ENCODE measurements at places on chromosomes 11 and 22. TPM values are rescaled to one million over a fixed set of nuclear protein-coding genes. Genes with fewer than 3 reads are reported as not detected.

Gene TYR
- total RNA-seq: not detected

Gene GP1BB
- 7.8 TPM for total RNA-seq

Gene DCHS1
- total RNA-seq: 0.49 TPM

Gene KCNJ1
- not detected for total RNA-seq

Gene TSGA10IP
- not detected for total RNA-seq

Gene TNNI2
- 5.4 TPM for total RNA-seq

DNA sequence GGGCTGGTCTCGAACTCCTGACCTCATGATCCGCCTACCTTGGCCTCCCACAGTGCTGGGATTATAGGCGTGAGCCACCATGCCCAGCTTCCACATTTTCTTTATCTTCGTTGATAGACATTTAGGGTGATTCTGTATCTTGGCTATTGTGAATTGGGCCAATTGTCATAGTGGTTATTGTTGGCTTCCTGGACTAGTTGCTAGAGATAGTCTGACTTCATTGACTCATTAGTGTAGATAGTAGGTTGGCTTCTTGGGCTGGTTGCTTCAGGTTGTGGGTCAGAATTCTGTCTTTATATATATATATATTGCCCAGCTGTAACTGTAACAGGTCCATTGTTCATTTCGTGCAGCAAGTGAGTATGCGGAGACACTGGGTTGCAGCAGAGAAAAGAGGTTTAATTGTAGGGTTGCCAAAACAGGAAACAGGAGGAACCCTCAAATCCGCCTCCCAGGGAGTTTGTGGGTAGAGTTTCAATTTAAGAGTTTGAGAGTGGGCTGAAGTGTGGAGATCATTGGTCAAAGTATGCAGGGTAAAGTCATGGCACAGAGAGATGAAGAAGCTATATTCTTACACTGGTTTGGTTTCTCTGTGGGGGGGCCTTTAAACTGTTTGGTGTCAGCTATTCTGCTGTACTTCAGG, 22.0 kb downstream of the ATG13 start:
- no peaks in the 10 kb centered on the region for H3K4me1 ChIP-seq
- no peaks in the 10 kb centered on the region for H3K27me3 ChIP-seq
- no peak overlapping the region for H3K4me3 ChIP-seq
- no peak for DNase-seq
- peaks cover 20% of the 10 kb centered on the region for H3K36me3 ChIP-seq

- no peak for DNase-seq
- H3K4me1 ChIP-seq: no peaks in the 10 kb centered on the region
- no peaks in the 10 kb centered on the region for H3K27me3 ChIP-seq
- no peaks in the 10 kb centered on the region for H3K36me3 ChIP-seq
Measured at GRCh38 chr11:103596315-103596714, 440.1 kb upstream of the DDI1 start.

DNA sequence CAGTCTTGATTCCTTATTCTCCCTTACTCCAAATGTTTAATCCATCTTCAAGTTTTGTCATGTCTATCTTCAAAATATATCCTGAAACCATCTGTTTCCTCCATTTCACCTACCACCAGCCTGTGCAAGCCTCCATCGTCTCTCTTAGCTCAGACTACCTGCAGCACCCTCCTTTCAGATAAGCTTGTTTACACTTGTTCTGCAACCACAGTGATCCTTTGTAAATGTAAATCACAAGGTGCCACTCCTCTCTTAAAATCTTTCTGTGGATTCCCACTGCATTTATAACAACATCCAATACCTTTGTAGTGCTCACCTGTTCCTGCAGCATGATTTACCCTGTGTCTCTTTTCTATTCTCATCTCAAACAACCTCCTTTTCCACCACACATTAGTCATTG, 31.8 kb upstream of the GPR83 start:
- DNase-seq: no peak
- peaks cover 64% of the 10 kb centered on the region for H3K36me3 ChIP-seq
- H3K27me3 ChIP-seq: no peaks in the 10 kb centered on the region
- no peak overlapping the region for H3K27ac ChIP-seq
- no peaks in the 10 kb centered on the region for H3K4me1 ChIP-seq

DNA sequence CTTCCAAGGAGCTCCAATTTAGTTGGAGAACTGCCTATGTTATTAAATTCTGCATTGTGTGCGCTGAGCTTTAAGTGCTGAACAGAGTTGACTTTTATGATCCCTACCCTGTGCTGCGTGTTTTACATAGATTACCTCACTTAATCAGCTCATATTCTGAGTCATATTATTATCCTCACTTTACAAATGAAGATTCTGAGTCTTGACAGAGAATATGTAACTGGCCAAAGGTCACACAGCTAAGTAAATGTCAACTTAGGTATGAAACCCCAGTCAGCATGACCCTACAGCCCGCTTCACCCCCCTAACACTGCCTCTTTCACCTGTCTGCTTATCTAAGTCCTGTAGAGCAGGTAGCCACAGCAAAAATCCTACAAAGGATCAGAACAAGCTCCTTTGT, 19.8 kb upstream of the TMPRSS5 start:
- no peaks in the 10 kb centered on the region for H3K4me1 ChIP-seq
- H3K4me3 ChIP-seq: no peak overlapping the region
- no peaks in the 10 kb centered on the region for H3K27me3 ChIP-seq
- H3K27ac ChIP-seq: no peak overlapping the region
- no peak for DNase-seq

GRCh38 chr11:43984519-43985385, 42.3 kb downstream of the C11orf96 start:
- H3K4me1 ChIP-seq: no peaks in the 10 kb centered on the region
- H3K27ac ChIP-seq: no peak overlapping the region
- DNase-seq: no peak
- no peak overlapping the region for H3K4me3 ChIP-seq
- no peaks in the 10 kb centered on the region for H3K36me3 ChIP-seq

DNA sequence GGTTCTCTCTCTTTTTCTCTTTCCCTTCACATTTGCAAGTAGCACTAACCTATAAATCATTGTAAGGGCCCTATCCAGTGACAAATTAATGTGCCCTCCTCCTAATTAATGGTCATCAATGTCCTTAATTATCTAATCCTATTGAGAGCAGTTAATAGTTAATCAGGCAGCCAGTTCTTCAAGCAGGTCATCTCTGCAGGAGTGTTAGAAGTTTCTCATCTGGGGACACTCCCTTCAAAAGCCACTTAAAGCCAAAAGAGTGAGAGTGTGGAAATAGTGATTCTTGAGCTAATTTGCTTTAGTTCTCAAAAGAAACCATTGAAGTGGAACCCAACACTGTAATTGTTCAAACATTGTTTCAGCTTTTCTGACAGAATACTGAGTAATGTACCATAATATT, 141.6 kb downstream of the ELP4 start:
- no peak overlapping the region for H3K4me3 ChIP-seq
- no peaks in the 10 kb centered on the region for H3K27me3 ChIP-seq
- DNase-seq: no peak
- H3K36me3 ChIP-seq: peaks cover 8% of the 10 kb centered on the region
- H3K27ac ChIP-seq: no peak overlapping the region
- no peaks in the 10 kb centered on the region for H3K4me1 ChIP-seq

GRCh38 chr11:34674038-34674437, 53.1 kb downstream of the EHF start:
- H3K36me3 ChIP-seq: no peaks in the 10 kb centered on the region
- no peak overlapping the region for H3K27ac ChIP-seq
- no peak overlapping the region for H3K4me3 ChIP-seq
- no peaks in the 10 kb centered on the region for H3K27me3 ChIP-seq

GRCh38 chr11:69382131-69383128, 88.5 kb downstream of the MYEOV start:
- DNase-seq: peak; percentile 61
- H3K27ac ChIP-seq: no peak overlapping the region
- H3K4me1 ChIP-seq: no peaks in the 10 kb centered on the region
- H3K36me3 ChIP-seq: no peaks in the 10 kb centered on the region
- no peak overlapping the region for H3K4me3 ChIP-seq

DNA sequence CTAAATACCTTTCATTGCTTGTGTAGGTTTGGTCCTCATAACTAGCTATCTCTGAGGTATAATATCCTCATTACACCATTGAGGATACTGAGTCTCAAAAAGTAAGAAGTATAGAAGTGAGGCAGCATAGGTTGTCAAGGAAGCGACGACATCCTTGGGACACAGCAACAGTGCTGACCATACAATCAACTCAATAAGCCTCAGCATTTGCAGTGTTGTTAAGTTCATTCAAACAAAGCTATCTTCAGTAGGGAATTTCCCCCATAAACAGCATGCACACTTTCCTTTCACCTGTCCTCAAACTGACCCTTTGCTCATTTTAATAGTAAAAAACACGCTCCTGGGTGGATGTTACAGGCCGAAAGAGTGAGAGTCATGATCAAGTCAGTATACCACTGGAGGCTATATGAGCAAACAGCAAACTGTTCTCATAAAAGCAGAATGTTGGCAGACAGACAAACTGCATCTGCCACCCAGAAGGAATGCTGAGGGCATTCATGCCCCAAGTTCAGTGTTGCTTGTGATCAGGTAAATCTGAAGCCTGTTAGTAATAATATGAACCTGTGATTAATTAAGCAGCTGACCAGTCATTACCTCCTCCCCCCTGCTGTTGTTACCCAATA, 756.2 kb upstream of the TENM4 start:
- no peak overlapping the region for H3K4me3 ChIP-seq
- H3K27ac ChIP-seq: no peak overlapping the region
- H3K4me1 ChIP-seq: no peaks in the 10 kb centered on the region
- DNase-seq: no peak

- H3K4me3 ChIP-seq: no peak overlapping the region
- no peaks in the 10 kb centered on the region for H3K27me3 ChIP-seq
- H3K27ac ChIP-seq: no peak overlapping the region
- no peaks in the 10 kb centered on the region for H3K4me1 ChIP-seq
- DNase-seq: peak; percentile 36
Measured at GRCh38 chr11:43825217-43825816, 55.3 kb upstream of the ALKBH3 start.

DNA sequence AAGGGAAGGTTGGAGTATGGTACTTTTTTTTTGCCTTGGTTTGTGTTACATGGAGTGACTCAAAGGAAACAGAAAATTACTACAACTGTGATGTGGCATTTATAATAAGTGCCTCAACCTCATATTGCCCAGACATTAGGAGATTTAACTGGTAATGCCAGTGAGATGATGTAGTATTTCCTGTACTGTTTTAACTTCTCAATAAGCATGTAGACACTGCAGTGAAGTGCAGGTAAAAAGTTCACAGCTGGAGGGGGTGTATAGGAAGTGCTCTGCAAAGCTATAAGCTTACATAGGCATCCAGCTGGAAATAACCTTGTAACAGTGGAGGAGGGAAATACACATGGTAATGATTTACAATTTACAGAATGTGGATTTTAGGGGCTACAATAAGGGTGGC, 138.2 kb upstream of the MTMR2 start:
- H3K4me1 ChIP-seq: no peaks in the 10 kb centered on the region
- H3K36me3 ChIP-seq: no peaks in the 10 kb centered on the region
- no peaks in the 10 kb centered on the region for H3K27me3 ChIP-seq
- H3K4me3 ChIP-seq: no peak overlapping the region
- DNase-seq: peak; percentile 53
- no peak overlapping the region for H3K27ac ChIP-seq

GRCh38 chr22:36584666-36585065, 55.7 kb upstream of the EIF3D start:
- H3K27ac ChIP-seq: no peak overlapping the region
- H3K27me3 ChIP-seq: no peaks in the 10 kb centered on the region
- no peaks in the 10 kb centered on the region for H3K4me1 ChIP-seq
- H3K36me3 ChIP-seq: no peaks in the 10 kb centered on the region
- no peak for DNase-seq

GRCh38 chr11:14029971-14030920, 67.7 kb downstream of the SPON1 start:
- H3K27me3 ChIP-seq: peaks cover 2% of the 10 kb centered on the region
- no peaks in the 10 kb centered on the region for H3K36me3 ChIP-seq
- H3K27ac ChIP-seq: no peak overlapping the region

DNA sequence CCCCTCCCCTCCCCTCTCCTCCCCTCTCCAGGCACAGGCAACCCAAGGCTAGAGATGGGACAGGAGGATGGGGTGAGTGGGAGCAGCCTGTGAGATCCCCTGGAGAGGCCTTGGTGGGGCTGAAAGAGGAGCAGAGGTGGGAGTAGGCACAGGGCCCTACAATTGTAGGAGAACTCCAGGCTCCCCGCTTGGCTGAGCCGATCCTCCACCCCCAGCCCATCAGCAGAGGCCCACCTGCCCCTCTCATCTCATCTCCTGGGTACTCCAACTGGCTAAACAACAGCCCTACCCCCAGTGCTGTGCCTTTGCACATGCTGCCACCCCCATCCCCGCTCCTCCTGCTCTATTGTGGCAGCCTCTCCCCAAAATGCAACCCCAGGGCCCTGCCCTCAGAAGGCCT, 52.0 kb upstream of the A4GALT start:
- H3K27me3 ChIP-seq: no peaks in the 10 kb centered on the region
- no peak overlapping the region for H3K4me3 ChIP-seq
- no peaks in the 10 kb centered on the region for H3K36me3 ChIP-seq
- no peak overlapping the region for H3K27ac ChIP-seq
- no peak for DNase-seq
- peaks cover 15% of the 10 kb centered on the region for H3K4me1 ChIP-seq

DNA sequence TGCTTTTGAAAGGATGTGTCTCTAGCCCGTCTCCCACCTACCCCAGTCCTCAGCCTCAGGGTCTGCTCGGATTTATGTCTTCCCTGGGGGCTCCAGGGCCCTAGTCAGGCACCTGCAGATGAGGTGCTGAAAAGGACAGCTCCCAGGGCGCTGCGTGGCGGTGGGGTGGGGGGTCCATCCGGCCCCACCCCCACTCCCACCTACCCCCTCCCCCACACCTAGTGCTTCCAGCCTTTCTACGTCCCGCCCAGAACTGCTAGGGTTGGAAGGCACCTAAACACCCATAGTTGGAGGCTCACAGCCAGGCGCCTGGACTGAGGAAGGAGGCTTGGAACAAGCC, 1.4 kb upstream of the ROBO3 start:
- H3K27ac ChIP-seq: no peak overlapping the region
- H3K36me3 ChIP-seq: no peaks in the 10 kb centered on the region
- peaks cover 60% of the 10 kb centered on the region for H3K27me3 ChIP-seq
- DNase-seq: no peak

DNA sequence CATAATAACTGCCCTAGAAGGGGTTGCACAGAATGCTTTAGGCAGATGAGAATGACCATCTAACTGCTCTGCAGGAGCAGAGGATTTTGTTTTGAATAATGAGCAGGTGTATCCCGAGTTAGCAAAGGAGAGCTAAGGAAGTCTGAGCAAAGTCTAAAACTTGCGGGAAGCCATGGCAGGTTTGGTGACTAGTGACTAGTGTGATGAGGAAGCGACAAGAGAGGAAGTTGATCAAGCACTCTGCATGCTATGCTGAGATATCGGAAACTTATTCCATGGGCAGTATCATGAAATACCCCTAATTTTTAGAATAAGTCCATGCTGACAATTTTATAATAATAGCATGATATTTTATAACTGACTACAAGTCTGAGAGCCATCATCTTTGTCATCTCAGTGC, 12.9 kb downstream of the OLFML1 start:
- H3K4me3 ChIP-seq: no peak overlapping the region
- H3K27ac ChIP-seq: no peak overlapping the region
- no peaks in the 10 kb centered on the region for H3K27me3 ChIP-seq
- H3K36me3 ChIP-seq: no peaks in the 10 kb centered on the region
- DNase-seq: no peak
- peaks cover 4% of the 10 kb centered on the region for H3K4me1 ChIP-seq

GRCh38 chr11:119990309-119991021, 147.4 kb downstream of the TRIM29 start:
- no peak overlapping the region for H3K27ac ChIP-seq
- H3K36me3 ChIP-seq: no peaks in the 10 kb centered on the region

Data from natural killer cell (primary cell).